ENCODE measurements at places on chromosomes 6 and 20.

DNA sequence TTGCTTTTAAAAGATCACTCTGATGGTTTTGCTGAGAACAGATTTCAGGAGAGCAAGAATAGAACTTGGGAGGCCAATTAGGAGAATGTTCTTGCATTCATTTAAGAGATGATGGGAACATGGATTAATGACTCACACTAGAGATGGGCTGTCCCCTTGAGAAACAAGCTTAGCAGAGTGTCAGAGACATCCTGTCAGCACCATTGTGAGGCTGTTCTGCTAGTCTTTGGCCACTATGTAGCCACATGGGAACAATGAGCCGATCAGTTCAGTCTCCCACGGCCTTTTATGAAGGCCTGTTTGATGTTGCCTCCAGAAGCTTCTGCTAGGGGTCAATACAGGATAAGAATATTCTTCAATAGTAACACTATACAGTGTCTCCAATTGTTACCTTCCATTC is 113.0 kb upstream of the EYA4 start:
- DNase-seq, result no peak

GRCh38 chr20:4437131-4437530 is 284.6 kb upstream of the PRND start:
- DNase-seq, result no peak

DNA sequence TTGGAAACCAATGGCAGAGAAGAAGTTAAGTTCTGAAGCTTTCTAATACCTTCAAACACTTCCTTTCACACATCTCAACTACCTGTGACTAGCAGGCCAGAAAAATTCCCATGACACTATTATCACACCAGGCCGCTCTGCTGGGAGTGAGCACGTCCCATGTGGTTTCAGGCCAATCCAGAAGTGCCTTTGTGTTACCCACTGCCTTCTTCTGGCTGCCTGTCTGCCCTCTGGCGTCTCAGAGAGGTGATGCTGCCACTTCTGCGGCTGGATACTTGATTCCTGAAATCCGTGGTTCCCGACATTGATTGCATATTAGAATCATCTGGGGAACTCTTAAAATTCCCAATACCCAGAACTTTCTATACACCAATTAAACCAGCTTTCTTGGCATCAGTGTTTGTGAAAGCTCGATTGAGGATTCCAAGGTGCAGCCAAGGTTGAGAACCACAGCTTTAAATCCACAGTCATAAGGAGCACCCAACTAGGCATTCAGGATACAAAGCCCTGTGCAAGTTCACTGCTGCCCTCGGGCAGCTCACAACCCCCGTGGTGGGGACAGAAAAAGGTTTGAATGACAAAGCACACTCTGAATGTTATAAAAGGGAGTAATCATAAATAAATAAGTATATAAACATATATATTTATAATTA is 65.6 kb downstream of the STMND1 start:
- no peak for DNase-seq

- DNase-seq, result no peak
Observed at GRCh38 chr6:3532296-3532916, 75.6 kb upstream of the SLC22A23 start.

- peak; percentile 68 for DNase-seq
Observed at GRCh38 chr6:6712449-6713403, 124.2 kb downstream of the LY86 start.

GRCh38 chr6:140366991-140367390 is 992.5 kb upstream of the CITED2 start:
- no peak for DNase-seq

DNA sequence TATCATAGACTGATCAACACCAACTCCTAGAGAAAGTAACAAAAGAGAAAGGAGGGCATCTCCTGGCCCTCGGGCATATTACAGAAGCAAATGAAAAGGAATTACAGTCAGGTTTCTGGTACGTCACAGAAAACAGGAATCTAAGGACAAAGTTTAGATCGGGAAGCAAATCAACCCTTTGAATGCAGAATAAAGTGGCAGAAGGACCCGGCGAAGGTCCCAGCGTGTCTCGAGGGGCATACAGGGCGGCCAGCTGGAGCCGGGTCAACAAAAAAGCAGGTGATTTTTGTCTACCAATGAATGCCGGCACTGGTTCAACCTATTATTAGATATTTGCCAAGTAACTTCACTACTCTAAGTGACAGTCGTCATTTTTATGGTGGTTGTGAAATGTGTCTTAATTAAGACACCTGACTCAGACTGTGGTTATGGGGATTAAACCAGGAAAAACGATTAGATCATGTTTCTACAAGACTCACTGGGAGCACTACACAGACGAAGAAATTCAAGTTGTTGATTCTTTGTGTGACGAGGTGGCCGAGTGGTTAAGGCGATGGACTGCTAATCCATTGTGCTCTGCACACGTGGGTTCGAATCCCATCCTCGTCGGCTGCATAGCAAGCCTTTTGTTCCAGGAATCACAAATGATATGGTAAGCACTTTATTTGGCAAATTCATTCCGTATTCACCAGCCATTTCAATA is 12.4 kb upstream of the ZSCAN9 start:
- DNase-seq, result peak; percentile 22

GRCh38 chr20:21027569-21027968 is 78.6 kb downstream of the LINC00237 start:
- no peak for DNase-seq

DNA sequence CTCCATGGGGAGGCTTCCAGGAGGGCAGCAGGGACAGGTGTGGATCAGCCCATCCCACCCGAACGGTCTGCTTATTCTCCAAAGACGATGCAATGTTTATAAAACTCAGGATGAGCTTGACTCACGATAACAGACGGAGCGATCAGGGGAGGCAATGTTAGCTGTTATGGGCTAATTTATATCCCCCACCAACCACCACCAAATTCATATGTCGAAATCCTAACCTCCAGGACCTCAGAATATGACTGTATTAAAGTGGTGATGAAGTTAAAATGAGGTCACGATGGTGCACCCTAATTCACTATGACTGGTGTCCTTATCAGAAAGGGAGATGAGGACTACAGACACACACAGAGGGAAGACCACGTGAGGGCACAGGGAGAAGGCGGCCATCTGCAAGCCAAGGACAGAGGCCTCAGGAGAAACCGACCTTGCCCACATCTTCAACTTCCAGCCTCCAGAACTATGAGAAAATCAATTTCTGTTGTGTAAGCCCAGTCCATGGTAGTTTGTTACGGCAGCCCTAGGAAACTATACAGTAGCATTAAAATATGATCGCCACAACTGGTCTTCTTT is 7.0 kb downstream of the ADTRP start:
- DNase-seq, result no peak

DNA sequence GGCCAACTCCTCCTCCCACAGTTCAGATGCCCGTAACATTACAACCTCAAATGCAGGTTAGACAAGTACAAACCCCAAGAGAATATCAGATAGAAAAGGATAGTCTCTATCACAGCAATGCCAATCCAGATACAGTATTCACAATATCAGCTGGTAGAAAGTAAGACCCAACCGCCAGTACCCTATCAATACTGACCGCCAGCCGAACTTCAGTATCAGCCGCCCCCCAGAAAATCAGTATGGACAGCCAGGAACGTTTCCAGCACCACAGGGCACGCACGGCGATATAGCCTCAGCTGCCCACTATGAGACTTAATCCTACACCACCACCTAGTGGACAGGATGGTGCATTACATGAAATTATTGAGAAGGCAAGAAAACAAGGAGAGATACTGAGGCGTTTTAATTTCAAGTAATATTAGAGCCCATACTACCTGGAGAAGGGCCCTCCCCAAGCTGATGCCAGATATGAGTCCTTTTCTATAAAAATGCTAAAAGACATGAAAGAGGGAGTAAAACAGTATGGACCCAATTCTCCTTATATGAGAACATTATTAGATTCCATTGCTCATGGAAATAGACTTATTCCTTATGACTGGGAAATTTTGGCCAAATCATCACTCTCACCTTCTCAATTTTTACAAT is 17.6 kb upstream of the EIF2S2 start:
- peak; percentile 54 for DNase-seq

- no peak for DNase-seq
Observed at GRCh38 chr6:31299511-31299910, 27.6 kb upstream of the HLA-C start.

DNA sequence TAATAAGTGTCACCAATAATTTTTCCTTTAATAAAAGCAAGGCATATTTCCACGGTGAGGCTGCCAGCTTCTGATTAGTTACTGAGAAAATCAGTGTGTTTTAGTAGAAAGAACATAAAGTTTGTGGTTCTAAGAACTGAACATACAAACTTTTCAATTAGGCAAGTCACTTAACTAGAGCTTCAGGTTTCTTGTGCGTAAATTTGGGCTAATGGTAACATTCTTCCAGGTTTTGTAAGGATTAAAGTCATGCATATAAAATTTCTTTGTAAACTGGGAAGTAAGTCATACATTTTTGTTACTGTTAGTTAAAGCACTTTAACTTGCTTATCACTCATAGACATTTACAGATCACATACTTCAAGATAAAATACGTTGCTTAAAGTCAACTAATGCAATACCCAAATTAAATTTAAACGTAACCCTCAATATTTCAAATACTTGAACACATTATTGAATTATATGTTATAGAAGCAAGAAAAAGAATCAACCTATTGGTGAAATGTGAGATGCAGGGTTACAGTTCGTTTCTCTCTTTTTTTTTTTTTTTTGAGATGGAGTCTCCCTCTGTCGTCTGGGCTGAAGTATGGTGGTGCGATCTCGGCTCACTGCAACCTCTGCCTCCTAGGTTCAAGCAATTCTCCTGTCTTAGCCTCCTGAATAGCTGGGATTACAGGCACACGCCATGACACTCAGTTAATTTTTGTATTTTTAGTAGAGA is 327.3 kb upstream of the NOX3 start:
- DNase-seq, result peak; percentile 23

DNA sequence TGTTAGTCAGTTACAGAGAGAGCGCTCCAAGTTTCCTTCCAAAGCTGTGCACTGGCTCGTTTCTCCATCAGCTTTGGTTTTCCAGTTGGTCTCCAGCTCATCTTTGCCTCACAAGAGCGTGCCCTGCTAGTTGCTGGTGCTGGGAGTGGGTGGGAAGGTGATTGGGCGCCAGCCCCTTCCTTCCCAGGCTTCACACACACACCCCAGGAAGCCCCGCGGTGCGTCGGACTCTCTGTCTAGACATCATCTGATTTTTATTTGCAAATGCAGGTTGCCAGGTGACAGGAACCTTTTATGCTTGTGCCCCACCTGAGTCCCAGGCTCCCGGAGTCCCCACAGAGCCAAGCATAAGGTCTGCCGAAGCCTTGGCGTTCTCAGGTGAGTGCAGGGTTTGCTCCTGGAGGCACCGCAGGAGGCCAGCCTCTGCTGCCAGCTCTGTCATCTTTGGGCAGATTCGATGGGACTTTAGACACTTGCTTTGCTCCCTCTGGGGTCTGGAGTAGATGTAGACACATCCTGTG is 7.1 kb downstream of the IRF4 start:
- DNase-seq, result no peak

GRCh38 chr6:34248198-34248726 is 544 bp downstream of the SMIM29 start:
- DNase-seq, result peak; percentile 63

DNA sequence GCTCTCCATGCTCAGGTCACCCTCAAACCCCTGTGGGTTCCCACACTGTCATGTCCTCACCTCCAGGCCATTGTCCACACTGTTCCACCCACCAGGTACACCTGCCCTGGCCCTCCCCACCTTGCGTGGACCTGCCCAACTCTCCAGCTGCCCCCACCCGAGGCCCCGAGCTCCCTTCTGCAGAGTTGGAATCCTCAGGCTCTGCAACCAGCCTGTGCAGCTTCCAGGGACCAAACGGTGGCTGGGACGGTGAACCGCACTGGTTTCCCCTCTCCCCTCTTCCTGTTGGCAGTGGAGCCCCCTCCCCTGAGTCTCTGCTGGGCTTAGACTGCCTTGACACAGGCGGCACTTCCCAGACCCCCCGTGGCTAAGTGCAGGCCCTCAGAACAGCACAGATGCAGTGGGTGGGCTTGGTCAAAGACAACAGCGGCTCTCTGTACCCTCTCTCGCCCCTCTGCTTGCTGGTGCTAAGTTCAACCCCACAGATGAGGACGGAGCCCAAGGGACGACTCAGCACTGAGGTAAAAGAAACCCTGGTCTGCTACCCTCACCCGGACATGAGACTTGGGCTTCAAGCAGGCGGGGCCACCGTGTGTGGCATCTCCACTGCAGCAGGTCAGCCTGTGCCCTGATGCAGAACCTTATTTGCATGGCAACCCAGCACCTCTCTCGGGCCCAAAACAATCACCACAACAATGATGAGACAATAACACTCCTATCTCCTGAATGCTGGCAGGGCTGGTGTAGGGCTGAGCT is 11.0 kb downstream of the ZBP1 start:
- no peak for DNase-seq

GRCh38 chr20:44367746-44368145 is 12.2 kb downstream of the HNF4A start:
- no peak for DNase-seq

DNA sequence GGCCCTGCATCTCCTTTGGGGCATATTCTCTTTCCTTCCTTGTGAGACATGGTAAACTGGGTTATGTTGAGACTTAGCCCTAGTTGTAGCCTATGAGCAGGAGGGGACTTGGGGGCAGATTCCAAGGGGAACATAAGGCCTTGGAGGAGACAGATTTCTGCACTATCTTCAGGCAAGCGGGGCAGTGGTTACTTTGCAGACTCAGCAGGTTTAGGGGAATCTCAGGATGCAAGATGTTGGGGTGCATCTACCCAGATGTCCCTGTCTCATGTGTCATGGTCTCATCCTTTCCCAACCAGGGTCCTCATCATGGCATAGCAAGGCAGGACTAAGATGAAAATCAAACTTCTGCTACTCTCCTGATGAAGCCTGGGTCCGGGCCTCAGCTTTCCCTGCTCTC is 58.6 kb upstream of the PTPRT start:
- no peak for DNase-seq

- no peak for DNase-seq
Observed at GRCh38 chr6:130385064-130385695, 19.4 kb downstream of the TMEM200A start.

GRCh38 chr6:160088069-160088783 is 33.4 kb upstream of the SLC22A1 start:
- DNase-seq, result peak; percentile 79

DNA sequence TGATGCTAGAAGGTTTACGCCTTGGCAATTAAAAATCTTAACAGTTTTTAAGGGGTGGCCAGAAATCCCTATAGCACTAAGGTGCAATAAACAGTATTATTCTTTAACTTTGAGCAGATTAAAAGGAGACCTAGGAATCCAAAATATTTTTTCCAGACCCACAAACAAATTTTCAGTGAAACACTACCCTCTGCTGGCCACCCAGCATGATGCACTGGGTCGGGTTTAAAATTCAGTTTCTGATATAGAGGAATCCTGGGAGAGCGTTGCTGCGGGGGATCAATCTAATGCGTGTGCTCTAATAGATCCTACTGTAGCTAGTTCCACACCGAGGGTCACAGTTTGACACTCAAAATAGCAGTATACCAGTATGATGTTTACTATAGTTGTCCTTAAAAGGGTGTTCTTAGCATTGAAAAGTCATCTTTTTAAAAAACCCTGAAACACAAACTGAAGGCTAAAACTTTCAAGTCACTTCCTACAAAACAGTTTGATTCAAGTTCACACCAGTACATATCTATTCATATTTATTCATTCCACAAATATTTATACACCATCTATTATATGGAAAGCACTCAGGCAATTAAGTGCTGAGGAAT is 10.2 kb downstream of the UBE3D start:
- DNase-seq, result peak; percentile 72
